ENCODE measurements at places on chromosomes 2 and 18.
A peak's percentile ranks its signal among the peaks of the same experiment; 100 is the strongest.

- no peak for DNase-seq
These were observed 151.3 kb upstream of the THUMPD2 start for GRCh38 chr2:39930175-39930917.

GRCh38 chr18:44937960-44938719, 257.5 kb downstream of the SETBP1 start:
- no peak for DNase-seq

DNA sequence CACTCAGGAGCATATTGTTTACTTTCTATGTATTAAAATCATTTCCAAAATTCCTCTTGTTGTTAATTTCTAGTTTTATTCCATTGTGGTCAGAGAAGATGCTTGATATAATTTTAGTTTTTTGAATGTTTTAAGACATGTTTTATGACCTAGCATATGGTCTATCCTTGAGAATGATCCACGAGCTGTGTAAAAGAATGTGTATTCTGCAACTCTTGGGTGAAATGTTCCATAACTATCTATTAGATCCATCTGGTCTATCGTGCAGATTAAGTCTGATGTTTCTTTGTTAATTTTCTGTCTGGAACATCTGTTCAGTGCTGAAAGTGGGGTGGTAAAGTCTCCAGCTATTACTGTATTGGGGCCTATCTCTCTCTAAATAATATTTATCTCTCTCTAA, 83.3 kb upstream of the EPAS1 start:
- DNase-seq = no peak

GRCh38 chr2:70685771-70686171, 82.2 kb downstream of the ADD2 start:
- no peak for DNase-seq

- no peak for DNase-seq
These were observed 96.3 kb downstream of the ARMC9 start for GRCh38 chr2:231294571-231295362.

DNA sequence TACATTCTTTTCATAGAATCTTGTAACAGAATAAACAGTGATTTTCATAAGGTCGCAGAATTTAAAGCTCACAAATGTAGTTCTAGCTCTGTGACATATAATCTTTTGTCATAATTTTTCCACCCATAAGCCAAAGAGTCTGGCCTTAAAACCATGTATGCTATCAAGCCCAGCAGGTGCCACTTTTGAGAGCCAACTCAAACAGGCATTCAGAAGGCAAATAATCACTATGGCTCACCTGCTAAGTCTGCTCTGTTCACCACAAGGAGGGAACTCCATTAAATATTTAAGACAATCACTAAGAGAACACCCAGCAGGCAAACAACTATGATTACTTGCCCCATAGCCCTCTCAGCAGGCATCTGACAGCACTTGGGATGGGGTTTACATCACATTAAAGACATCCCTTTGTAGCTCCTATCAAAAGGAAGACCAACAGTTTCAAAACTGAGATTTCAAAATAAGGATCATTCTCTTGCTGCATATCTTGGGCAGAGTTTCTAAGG, 241.6 kb downstream of the PDE11A start:
- DNase-seq = no peak

DNA sequence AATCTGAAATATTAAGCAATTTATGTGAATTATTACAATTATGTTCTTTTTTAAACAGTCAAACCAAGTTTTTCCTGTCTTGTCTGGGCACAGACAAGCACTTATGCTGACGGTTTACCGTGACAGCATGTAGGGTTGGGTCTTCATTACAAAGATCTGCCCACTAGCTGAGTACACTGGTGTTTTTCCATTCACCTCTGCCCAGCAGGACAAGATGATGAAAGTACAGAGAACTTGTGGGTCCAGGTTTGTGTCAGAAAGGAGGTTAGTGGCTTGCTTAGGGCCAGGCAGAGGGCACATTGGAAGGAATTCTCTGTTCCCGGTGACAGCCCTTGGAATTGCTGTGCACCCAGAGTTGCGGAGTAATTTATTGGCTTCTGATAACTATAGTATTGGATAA, 14.0 kb downstream of the NABP1 start:
- DNase-seq = no peak

GRCh38 chr2:113124984-113125855, 2.2 kb upstream of the IL1RN start:
- no peak for DNase-seq

DNA sequence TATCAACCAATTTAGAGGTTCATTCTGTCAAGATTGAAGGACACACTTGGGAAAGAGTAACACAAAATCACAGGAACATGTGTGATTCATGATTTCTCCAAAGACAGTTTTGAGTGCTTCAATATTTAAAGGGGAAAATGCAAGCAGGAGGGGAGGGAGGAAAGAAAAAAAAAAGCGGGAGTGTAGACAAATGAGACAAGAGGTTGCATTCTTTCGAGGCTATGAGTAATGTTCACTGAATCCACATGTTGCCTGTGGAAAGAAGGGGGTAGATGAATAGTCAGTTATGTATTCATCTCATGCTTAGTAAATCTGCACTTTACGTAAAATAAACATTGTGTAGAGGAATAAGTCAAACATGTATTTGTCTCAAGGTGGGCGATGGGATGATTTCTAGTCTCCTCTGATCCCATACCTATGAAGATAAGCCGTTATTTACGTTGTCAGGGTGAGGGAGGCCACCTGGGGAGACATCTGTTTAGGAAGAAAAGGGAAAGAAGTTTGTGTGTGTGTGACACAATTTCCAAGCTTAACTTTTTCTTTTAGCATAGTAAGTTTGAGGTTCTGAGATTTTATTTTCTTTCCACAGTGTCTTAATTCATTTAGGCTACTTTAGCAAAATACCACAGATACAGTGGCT, 211.0 kb upstream of the ZC3H15 start:
- no peak for DNase-seq

DNA sequence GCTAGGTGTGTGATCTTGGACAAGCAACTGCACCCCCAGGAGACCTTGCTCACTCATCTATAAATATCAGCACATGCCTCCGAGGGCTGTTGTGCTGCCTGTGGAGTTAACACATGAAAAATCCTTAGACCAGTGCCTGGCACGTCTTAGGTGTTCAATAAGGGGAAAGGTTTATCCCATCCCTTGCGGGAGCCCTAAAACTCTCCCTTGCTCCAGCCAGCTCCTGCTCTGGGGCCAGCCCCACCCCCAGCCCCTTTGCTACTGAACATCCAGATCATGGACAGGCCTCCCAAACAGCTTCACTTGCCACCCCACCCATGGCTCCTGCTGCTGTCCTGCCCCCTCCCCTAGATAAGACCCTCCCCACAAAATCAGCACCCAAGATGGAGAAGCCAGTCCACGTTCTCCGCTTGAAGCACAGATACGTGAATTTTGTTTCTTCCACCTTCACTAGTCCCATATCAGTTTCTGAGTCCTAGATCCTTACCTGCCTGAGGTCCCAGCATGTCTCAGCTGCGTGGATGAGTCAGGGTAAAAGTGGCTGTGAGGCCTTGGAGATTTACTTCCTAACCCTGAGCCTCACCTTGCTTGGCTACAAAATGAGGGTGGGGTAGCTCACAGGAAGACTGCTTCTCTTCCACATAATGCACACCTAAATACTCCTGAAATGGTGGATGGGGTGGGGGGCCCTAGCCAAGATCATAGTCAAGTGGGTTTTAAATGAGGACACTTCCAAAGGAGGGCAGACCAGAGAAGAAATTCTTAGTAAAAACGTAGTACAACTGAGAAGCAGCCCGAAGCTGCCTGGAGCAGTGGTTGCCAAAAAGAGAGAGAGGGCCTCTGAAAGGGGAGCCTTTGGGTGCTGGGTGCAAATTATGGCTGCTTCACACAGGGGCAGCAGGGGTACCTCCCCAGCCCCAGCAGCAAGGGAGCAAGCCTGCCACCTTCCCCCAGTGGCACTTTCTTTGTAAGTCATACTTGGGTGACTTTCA, 40.4 kb downstream of the C1QL2 start:
- DNase-seq = no peak

- no peak for DNase-seq
These were observed 77.8 kb downstream of the MYO1B start for GRCh38 chr2:191322828-191323506.

DNA sequence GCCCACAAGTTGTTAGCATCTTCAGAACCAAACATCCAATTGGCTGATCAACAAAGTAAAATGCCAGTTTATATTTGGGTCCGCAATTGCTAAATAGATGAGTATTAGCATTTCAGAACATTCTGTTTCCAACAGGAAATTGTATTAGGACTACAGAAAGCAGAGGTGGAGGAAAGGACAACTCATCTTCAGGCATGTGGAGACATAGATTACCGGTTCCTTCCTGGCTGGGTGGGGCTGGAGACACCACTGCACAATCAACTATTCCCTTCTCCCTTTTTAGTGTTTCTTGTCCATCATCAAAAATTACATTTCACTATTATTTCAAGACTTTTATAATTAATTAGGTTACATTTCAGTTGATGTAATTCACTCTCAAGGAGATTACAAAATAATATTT, 83.8 kb downstream of the ADAM23 start:
- no peak for DNase-seq

GRCh38 chr2:231541645-231542044, 11.4 kb upstream of the NMUR1 start:
- no peak for DNase-seq

DNA sequence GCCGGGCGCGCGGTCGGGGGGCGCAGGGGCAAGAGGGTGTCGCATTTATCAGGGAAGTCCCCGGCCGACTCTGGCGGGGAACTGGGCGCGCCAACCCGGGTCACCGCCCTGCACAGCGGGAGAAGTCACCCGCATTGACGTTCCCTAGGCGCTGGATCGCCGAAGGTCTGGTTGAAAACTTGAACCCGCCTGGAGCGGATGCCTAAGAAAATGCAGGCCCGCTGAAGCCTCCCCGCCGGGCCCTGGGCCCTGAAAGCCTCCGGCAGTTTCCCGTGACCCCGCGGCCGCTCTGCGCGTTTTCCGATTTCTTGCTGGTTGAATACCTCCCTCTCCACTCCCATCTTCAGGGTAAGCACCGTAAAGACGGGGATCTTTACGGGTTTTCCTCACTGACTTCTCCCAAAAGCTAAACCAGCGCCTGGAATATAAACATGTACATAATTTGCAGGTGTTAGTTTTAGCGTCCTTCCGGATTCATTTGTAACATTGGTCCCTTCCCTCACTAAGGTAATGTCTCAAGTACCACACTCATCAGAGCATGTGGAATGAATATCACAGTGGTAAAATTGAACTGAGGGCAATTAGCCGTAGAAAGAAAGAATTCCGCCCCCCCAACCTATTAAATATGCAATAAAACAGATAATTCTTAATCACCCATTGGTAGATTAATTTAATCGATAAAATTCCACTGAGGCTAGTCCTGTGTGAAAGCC, 675 bp upstream of the SPIRE1 start:
- DNase-seq = peak; percentile 33

DNA sequence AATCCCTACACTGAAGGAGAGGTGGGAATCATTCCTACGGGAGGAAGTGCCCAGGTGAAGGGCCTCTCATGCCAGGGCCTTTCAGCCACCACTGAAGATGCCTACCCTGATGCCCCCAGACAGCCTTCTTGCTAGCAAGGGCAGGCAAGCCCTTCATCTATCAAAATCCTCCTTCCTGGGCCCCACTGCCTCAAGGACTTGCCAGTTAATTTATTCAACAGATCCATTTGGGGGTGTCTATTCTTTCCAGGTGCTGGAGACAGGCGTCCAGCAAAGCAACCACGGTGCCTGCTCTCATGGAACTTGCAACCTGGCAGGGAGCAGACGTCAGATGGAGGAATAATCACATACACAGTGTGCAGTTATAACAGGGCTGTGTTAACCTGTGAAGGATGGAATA, 95.5 kb downstream of the GYPC start:
- DNase-seq = no peak

DNA sequence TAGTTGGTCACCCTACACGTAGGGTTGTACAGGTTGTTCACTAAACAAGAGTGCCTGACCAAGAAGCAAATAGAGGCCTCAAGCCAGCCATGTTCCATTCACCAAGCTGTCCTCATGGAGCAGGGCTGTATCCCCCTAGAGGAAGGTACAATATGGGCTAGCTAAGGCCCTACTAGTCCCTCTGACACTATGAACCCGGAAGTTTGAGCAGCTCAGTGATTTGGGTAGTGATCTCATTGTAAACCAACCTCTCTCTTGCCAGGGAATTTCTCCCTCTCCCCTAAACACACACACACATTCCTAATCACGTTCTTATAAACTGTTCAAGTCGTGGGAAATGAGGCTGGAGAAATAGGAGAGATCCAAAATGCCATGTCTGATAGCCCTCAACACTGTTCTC, 6.7 kb upstream of the CYS1 start:
- no peak for DNase-seq

DNA sequence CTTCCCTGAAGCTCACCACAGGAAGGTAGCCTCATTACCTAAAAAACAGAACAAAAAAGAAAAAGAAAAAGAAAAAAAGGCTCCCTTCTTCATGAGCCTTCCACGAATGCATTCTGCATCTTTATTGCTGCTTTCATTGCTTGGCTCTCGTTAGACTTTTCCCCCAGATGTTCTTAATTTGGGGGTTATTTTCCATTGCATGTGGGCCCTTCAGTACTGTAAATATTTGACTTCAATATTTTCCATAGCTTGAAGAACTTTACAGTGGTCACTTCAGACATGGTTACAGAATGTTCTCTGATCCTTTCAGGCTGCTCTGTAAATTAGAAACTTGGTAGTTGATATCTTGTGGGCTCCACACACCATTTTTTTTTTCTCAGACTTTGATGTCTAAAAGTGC, 65.6 kb upstream of the COPS8 start:
- DNase-seq = no peak

DNA sequence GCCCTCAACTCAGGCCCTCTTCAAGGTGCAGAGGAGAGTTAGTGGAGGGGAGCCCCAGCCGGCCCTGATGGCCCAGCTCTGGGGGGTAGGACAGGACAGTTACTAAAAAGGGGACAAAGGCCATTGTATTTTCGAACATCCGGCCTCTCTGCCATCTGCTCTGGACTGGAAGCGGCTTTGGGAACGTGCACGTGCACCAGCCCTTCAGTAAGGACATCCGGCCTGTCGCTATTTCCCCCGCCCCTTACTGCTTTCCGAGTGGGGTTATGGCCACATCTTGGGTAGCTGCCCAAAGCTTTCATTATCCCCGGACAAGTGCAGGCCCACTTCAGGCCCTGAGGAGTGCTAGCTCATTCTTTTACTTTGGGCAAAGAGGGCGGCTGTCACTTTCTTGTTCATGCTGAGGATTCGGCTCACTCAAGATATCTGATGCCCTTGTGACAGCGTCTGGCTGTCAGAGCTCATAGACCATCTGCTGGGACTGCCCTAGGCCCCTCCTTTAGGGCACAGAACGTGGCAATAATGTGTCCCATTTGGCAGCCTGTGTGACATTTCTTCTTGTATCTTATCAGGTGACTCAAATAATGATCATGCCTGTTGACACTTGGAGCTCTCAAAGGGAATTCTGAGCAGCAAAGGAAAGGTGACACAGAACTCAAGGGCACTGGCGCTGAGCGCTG, 17.5 kb downstream of the SLC4A3 start:
- no peak for DNase-seq

GRCh38 chr2:162566666-162567065, 222.7 kb downstream of the GCA start:
- no peak for DNase-seq
